WTC11 (cell line): ENCODE measurements at places on chromosomes 5 and 9. TPM values are rescaled to one million over a fixed set of nuclear protein-coding genes. Genes with fewer than 3 reads are reported as not detected.

DNA sequence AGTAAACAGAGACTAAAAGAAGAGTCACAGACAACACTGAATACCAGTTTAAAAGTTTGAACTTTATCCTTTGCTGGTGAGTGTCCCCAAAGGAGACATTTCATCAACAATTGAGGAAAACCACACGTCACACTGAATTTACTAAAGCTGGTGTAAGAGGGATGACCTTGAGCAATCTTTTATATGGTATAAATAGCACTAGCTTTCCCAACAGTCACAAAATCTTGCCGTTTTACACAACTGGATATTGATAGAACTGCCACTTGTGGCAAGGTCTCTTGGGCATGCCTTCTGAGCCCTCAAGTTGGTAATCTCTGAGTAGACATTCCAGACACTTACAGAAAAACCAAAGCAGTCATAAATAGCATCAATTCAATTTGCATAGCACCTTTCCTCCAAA is 311.5 kb upstream of the TARS1 start:
- no peak for DNase-seq

Gene SLC27A6
- 3.6 to 4.0 TPM (median 3.9 TPM) in 3 replicates for total RNA-seq

Gene NMUR2
- total RNA-seq: 0.16 TPM in 1 of 3 replicates, not detected in the others

Gene CCDC171
- 2.8 to 4.1 TPM (median 2.9 TPM) in 3 replicates for total RNA-seq
